ENCODE measurements at places on chromosomes 5 and 9.

- DNase-seq: no peak
These were observed 3.8 kb upstream of the RNF14 start for GRCh38 chr5:141965071-141965470.

- no peak for DNase-seq
These were observed 113.5 kb upstream of the PCA3 start for GRCh38 chr9:76650692-76651091.

DNA sequence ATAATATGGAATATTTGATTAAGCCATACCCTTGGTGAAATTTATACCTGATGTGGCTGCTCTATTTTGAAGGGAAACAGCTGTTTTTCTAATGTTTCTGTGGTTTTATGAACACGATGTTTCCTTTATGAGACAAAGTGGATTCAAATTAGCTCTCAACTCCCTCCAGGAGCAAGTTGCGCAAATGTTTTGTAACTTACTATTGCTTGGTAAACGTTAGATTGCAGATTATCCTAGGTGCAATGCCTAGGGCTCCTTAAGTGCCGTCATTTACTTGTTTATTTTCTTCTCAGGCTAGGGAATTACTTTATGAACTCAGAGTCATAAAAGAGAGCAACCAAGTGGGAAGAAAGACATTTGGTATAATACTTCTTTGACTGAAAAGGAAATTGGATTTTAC is 763.1 kb downstream of the TAF11L14 start:
- no peak for DNase-seq

GRCh38 chr5:115758356-115758755 is 58.1 kb downstream of the CDO1 start:
- no peak for DNase-seq

- DNase-seq: no peak
These were observed 73.1 kb downstream of the LRSAM1 start for GRCh38 chr9:127524373-127524772.

DNA sequence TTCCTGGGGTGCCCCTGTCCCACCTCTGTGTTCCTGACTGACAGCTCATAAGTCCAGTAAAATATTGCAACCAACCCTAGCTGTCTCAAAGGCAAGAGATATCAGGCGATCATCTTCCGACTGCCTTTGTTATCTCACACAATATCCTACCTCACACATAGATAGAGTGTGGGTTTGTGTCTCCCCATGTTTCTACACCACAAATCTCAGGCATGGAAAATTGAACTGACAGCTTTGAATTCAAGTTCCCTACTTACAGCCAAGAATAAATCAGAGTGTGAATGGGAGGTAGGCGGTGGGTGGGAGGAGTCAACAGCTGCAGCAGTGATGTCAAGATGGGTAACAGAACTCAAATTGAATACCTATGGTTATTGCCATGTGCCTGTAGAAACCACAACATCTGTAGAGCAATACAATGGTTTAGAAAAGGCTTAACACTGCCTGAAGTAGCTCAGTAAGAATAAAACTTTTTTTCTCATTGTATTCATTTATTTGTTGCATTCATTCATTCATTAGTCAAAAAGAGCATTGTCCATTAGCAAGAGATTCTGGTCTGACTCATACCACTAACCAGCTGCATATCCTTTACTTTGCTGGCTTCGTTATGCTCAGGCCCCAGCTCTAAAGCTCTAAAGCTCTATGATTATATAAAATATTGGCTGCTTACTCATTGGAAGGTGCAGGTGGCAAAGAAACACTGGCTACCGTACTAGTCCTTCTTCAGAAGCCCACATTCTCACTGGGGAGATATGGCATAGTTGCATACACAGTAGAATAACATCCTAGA is 108.2 kb upstream of the DMAC1 start:
- DNase-seq: no peak

DNA sequence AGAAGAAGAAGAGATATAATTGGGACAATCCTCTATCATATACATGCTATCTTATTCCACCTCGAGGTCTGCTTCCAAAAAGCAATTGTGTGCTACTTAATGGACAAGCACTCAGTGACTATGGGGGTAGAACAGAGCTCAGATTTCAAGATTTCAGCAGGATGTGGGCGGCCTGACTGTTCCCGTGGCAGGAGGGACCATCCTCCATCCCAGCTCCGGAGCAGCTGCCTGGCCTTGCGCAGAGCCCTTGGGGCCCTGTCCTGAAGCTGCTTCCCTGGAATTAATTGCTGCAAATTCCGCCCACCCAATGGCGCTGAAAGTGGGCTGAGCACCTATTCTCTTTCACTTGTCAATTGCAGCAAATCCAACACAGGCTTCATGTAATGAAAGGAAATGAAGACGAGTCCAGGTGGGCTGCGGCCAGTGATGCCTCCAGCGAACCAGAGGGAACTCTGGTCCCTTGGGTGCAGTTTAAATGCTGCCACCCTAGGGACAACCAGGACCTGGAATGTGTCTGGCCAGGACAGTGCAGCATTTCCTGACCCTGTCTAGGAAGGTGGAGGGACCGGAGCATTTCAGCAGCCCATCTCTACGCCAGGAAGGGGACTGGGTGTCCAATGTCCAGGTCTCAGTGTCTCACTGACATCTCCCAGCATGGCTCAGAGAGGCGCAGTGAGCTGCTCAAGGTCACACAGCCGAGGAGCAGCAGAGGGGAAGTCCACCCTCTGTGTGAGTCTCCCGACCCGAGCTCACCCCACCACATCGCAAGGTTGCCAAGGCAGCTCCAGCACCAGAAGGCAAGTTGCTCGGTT is 50.5 kb upstream of the FCN1 start:
- no peak for DNase-seq

DNA sequence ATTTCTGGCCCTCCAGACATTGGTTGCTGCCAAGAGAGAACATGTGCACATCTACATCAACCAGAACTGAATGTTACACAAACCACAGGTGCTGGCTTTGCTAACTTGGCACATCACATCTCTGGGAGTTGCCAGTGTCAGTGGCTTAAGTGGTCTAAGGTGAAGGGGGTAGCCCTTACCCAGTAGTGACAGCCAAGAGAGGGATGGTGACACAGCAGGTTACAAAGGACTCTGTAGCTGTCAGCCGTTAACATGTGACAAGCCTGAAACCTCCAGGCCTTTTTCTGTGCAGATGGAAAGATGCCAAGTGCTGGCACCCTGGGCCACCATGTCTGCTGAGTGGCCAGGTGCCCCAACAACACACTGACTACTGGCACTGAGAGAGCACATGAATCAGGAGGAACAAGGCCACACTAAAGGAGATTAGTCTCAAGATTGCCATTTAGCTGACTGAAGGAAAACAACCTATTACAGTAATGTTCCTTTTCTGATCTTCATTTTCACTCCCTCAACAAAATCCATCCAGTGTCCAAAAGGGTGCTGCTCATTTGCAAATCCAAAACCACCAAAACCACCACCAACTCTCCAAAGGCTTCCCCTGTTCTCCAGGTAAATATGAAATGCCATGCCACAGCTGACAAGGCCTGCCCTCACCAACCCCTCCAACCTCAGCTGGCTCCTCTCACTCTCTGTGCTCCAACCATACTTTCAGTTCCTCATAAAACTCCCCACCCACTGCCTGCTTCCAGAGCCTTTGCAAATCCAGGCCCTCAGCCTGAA is 20.2 kb downstream of the SIL1 start:
- DNase-seq: no peak

GRCh38 chr5:56384186-56384585 is 151.1 kb upstream of the ANKRD55 start:
- DNase-seq: no peak

- no peak for DNase-seq
These were observed 170.5 kb downstream of the TLE4 start for GRCh38 chr9:79742110-79742721.

DNA sequence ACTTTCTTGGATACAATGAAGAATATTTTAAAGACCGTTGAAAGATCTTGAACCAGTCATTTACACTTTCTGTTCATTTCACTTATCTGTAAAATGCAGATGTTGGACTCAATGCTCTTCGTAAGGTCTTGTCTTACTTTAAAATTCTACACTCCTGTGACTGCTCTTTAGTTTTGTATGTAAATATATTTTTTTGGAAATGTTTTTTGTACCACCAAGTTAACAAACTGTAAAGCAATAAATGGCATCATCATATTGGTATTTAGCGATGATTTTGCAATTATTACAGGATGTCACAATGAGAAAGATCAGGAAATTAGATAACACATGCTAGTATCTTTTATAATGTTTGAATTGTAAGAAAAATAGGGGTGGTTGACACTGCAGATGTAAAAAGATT is 80.8 kb upstream of the GNAQ start:
- DNase-seq: no peak

- no peak for DNase-seq
These were observed 1399.8 kb downstream of the PTPRD start for GRCh38 chr9:9212963-9213362.

- DNase-seq: no peak
These were observed 17.6 kb downstream of the TENT4A start for GRCh38 chr5:6730807-6731206.

- DNase-seq: no peak
These were observed 235.9 kb downstream of the DMRTA1 start for GRCh38 chr9:22682536-22682935.

Data from stimulated activated CD4-positive, alpha-beta T cell treated with anti-CD3 and anti-CD28 coated beads, Interleukin-1b, Interleukin-23, amount 100 ng/mL, for 1 hour (primary cell).